Activated CD8-positive, alpha-beta T cell treated with anti-CD3 and anti-CD28 coated beads for 36 hours (primary cell): ENCODE measurements at places on chromosomes 6 and 20.

- DNase-seq: no peak
Observed at GRCh38 chr6:8175046-8175777, 72.9 kb upstream of the EEF1E1 start.

GRCh38 chr6:170038708-170039107, 252.2 kb downstream of the DLL1 start:
- no peak for DNase-seq

DNA sequence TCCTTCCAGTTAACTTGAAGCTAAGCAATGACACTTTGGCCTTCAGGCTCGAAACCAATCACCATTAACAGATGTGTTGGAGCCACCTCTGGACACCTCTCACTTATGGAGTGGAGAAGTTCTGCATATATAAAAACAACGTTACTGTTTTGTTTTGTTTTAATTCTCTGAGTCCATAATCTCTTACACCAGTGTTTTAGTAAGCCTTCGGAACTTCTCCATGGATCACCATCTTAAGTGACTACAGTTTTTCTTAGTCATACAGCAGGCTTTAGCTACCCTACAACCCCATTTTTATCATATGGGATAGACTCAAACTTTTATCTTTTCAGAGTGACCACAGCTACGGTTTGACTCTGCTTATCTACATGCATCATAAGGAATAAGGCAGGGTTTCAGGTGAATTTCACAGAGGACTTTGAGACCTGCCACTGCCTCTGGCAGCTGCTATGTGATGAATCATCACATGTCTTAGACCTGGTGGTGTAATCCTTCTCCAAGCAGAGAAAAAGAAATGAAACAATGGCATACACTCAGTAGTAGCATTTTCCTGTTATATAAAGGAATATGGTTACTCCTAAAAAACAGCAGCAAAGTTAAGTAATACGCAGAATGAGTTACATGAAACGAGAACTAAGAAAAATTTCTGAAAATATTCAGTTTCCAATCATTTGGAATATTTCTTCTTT, 5.5 kb upstream of the HDDC2 start:
- no peak for DNase-seq

- DNase-seq: no peak
Observed at GRCh38 chr6:82988930-82989351, 76.7 kb downstream of the UBE3D start.

DNA sequence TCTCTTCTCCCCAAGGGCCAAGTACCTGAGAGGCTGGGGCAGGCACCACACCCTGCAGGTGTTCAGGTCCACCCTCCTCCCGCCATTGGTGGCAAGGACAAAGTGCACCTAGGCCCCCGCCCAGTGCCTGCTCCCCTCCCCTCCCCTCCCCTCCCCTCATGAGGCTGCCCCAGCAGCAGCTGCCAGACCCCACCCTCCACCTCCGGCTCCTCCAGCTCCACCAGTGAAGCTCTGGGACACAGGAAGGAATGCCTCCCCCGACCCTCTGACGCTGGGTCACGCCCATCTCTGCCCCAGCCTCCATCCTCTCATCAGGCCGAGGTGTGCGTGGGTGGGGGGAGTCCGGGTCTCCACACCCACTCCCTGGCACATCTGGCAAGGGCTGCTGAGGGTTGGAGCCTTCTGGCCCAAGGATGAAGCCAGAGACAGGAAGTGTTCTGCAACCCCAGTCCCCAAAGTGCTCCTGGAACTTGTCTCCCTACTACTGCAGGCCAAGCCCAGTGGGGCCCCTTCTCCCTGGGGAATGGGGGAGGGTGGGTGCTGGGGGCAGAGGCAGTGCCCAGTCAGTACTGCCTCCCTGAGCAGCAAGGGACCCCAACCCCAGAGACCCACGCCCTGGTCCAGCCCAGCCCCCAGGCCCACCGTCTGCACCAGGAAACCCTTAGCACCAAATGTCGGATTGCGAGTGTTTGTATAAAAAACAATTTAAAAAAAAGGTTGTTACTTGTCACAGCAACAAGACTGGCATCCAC, 1.6 kb upstream of the UCKL1 start:
- DNase-seq: peak; percentile 80
